ENCODE measurements at places on chromosomes 1 and 21.

DNA sequence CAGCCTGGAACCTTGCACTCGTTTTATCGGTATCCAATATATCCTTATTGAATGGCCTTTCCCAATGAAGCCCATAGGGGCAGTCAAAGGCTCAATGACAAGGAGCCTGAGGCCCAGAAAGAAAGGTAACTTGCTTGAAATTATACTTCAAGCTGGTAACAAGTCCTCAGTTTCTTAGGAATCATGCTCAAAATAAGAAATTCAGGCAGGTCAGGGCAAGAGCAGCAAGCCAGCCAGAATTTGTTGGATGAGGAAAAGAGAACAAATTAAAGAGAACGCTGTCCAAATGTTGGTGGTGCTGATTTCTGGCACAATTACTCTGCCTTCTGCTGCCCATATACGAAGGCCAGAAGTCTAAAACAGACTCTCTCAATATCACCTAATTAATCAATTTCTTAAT lies 77.6 kb downstream of the DDX20 start:
- peak; percentile 3 for DNase-seq

DNA sequence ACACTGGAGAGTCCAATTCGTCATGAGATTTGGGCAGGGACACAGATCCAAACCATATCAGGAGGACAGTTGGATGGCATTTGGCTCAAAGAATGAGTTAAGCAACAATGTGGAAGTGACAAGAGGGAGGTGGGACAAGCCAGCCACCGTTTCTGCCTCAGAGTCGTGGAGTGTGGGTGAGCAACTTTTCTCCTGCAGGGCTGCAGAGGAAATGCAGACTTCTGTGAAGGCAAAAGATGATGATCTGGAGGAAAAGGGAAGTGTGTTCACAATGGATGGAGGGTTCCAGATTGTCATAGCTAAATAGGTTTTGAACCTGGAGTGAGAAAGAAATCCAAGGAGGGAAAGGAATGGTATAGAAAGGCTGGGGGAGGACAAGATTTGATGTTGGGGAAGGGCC lies 16.4 kb upstream of the KANK4 start:
- DNase-seq: no peak

DNA sequence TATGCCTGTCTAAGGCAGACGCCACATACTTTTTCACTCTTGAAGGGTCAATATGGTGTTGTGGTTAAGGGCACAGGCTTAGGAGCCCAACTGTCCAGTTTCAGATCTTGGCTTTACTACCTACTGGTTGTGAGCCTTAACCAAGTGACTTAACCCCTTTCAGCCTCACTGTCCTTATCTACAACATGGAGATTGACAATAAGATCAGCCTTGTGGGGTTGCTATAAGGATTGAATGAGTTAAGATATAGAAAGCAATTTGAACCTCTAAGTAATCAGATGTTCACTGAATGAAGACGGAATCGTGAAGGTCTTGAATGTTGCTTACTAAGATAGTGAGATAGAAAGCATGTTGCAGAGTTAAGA lies 121.3 kb upstream of the JUN start:
- DNase-seq: no peak

DNA sequence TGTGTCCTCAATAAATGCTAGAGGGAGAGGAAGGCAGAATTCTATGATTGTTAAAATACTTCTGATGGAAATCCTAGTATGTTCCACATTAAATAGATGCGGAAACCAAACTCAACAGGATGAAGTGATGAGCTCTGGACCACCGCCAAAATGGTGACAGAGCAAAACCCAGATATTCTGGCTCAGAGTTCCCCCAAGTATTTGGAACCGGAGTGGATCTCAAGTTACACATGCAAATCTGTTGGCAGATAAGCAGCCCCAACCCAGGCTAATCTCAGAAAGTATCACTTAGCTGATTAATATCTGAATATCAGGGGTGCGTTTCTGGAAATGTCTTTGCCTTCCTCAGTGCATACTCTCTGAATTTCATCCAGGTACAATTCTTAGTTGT lies 17.4 kb upstream of the GRHL3 start:
- no peak for DNase-seq

DNA sequence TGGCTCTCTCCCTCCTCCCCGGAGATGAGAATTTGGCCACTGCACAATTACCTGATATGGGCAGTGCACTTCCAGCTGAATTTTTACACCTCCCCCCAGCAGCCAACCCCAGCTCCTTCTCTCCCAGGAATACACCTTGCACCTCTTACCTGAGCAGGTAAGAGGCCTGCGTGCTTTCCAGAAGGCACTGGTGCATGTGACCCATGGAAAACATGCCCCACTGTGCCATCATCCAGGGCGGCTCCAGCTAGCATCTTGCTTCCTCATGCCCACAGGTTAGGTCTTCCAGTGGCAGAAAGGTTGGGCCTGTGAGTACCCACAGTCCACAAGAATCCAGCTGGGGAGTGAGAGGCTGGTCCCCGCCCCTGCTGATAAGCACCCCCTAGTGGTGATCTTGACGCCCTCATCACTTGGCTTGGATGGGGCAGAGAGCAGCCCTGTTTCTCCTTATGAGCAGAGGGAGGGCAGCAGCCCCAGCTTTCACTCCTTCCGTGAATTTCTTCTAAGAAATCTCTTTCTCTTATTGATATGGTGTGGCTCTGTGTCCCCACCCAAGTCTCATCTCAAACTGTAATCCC lies 57.8 kb downstream of the EDARADD start:
- DNase-seq: no peak

GRCh38 chr1:87358219-87358618 lies 29.5 kb downstream of the LMO4 start:
- no peak for DNase-seq

GRCh38 chr1:24021403-24022266 lies 41.5 kb upstream of the SRSF10 start:
- no peak for DNase-seq

- DNase-seq: no peak
Measured at GRCh38 chr1:61498342-61498741, 226.6 kb downstream of the TM2D1 start.

DNA sequence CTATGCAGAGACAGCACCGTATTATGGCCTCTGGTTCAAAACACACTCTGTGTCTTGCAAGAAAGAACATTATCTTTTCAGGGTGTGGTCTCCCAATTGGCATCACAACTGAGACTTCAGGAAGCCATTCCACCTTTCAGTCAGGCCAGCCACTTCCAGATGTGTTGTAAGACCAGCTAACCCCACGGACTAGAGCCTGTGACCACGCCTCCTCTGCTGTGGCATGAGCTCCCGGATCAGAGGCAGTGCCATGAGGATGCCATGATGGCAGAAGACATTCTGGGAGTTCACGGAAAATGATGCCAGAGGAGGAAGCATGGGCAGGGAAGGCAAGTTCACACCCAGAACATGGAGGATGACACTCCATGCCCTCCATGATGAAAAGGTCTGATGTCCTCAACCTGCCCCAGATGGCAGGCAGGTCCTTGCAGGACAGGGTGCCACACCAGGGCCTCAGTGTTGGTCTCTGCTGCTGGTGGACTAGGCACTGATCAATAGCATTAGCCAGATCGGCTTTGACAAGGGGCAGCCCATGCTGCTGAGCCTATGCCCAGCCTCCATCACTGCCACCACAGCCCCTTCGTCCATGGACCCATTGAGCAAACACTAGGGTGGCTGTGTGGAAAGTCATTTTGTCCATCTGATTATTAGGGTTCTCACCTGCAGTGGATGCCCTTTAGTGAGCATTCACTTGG lies 341.6 kb downstream of the MATN1 start:
- DNase-seq: no peak

DNA sequence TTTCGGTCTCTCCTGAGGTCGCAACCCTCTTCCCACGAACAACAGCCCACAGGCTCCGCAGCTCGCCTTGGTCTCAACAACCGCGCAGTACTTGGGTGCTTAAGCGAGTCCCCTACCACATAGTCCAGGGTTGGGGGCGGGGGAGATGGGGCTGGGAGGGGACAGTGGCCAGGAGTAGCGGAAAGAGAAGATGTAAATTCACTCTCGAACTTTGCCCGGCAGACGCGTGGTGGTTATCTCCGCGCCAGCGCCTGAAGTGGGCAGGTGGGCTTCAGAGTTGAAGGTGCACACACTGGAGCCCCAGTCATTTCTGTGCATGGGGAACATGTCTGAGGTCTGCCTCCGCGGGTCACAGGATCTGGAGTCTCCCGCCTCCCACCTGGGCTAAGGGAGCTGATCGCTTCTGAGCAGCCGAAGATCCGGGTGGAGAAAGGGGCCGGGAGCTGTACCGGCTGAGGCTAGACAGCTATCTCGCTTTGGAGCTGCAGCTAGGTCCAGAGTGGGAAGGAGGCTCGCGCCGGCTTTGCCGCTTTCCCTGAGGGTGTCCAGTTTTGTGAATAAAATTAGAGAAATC lies 4.3 kb upstream of the FOXD2 start:
- DNase-seq: no peak

- DNase-seq: no peak
Measured at GRCh38 chr21:44946254-44947041, 6.6 kb downstream of the SLX9 start.

DNA sequence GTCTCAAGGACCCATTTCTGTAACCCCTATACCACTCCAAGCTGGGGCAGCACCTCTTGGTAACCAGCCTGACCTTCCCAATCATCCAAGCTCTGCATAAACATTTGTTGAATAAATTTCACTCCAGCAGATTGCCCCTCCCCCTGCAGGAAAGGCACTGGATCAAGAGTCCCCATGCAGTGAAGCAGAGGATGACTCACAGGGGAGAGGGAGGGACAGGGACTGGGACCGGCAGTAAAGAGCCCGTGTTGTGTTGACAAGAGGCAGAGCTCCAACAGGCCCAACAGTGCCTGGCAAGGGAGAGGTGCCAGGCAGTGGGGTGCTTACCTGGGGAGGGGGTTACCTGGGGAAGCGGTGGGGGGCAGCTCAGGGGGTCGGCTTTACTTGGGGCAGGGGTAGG lies 32.3 kb downstream of the SLC9A1 start:
- peak; percentile 52 for DNase-seq
